ENCODE measurements at places on chromosomes 5 and 9.
A peak's percentile ranks its signal among the peaks of the same experiment; 100 is the strongest.

DNA sequence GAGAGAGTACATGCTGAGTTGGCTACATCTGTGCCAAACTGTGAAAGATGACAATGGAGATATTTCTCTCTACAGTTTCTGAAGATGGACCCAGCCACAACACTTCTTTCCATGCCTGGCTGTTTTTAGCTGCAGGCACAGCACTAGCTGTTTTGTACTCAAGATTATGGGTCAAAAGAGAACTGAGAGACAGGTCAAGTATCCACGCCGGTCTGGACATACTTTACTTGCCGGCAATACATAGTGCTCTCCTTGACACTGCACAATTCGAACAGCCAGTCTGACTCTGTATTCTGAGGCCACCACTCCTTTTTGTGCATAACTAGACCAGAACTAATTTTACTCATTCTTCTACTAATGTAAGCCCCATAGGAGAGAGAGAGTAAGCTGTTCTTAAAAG is 2.6 kb downstream of the PRLR start:
- no peak for DNase-seq

DNA sequence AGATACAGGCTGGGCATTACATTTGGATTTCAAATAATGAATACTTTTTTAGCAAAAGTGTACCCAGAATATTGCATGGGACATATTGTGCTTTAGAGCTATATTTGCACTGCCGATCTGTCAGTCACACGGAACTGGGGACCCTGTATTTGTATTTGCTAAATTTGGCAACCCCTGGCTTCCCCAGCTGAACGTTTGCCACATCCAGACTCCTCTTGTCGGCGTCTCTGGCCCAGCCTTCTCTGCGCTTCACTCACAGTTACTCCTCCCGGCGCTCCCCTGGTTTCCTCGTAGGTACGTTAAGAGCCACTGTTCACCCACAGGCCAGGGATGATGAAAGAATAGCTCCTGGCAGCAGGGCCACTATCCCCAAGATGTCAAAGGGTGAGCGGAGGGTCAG is 58.7 kb downstream of the NSUN2 start:
- DNase-seq, result no peak

GRCh38 chr9:68991457-68991856 is 22.5 kb downstream of the PRKACG start:
- no peak for DNase-seq

DNA sequence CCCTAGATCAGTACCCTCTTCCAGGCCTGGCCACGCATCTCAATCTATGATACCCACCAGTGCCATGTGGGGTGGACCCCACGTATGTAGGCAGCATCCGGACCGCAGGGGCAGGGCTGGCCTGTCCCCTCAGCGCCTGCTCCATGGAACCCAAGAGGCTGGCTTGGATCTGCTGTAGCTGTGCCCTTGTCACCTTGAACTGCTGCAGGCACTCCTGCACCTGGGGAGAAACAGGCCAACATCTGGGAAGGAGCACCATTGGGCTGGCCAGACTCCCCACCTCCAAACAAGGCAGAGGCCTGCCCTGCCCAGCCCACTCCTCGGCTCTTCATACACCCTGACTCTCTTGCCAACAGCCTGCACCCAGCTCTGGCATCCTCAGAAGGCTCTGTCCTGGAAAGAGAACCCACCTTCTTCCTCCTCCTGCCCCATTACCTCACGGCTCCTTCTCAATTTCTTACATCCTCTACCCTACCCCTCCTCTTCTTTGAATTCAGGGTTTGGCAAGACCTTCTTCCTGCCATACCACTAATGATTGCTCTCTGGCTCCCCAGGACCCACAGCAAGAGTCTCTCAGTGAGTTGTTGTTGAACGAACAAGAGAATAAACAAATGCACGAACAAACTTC is 7.7 kb downstream of the HK3 start:
- DNase-seq, result no peak

DNA sequence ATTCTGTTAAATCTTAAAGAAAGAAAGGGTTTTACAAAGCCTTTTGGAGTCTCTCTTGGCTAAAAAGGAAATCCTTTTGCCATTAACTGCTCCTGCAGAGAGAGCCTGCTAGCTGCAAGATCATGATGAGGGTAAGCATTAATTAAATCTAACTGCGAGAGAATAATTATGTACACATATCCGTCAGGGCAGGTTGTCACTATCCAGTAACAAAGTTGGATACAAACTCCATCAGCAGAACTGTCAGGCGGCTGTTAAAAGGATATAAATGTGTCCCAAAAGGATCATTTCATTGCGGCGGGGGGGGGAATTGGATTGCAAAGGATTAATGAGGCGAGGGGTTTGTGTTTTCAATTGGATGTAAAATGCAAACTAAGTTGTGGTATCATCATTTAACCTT is 289.3 kb downstream of the ASTN2 start:
- no peak for DNase-seq

DNA sequence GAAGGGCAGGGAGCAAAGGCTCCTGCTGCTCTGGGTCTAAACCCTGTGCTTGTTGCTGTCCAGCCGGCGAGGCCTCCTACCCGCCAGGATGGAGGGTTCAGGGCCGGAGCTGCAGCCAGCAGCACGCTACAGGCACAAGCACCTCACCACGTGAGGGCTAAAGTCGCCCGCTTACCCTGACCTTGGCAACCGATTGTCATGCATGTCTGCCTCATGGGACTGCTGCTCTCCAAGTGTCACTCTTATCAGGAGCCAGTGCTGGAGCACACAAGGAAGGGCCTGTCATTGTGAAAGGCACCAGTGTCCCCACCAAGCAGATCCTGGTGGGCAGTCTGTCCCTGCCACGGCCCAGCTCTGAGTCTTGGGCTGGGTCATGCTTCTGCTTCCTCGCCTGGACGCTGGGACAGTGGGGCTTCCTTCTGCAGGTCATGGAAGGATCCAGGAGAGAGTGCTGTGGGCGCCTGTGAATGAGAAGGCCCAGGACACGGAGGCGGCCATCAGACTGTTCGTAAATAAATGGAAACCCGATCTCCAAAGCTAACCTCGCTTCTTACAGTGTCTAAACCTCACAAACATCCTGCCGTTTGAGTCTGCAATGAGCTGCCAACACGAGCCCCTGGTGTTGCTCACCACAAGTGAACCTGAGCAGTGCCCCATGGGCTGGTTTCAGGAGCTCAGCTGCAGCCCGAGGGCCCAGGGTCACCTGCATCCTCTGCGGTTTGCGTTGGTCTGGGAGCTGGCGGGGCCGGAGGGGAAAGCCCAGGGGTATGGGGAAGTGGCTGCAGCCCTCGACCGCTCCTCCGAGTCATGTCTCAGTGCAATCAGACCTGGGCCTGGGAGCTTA is 58.2 kb upstream of the RXRA start:
- DNase-seq, result peak; percentile 56

DNA sequence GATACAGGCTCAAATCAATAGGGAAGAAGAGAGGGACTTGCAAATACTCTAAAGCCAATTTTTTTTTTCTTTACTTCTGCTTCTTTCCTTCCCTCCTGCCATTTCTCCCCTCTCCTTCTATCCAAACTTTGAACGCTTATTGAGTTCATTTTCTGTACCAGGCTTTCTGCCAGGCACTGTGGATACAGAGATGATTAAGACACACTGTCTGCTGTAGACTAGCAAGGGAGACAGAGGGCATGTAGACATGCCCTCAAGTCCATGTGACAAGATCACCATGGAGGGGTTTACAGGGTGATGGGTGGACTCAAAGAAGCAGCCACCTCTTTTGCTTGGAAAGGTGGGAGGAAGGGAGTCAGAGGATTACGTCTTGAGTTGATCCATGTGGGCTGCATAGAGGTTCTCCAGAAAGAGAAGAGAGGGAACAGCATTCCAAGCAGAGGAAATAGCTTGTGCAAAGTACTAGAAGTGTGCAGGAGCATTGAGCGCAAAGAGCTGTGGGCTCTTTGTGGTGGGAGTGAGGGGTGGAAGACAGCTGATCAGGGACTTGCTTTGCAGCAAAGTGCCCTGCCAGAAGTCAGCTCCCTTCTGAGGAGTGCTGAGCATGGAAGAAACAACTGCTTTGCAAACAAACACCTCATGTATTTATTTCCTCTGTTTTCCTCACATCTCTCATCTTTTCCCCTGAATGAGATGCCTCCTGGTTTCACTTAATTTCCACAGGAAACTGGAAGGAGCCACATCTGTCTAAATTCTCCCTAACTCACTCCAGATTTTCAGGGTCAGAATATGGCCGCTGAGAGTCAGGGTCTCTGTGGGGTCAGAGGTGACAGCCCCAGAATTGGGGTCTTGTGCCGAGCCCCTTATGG is 64.4 kb upstream of the COL15A1 start:
- DNase-seq, result no peak

DNA sequence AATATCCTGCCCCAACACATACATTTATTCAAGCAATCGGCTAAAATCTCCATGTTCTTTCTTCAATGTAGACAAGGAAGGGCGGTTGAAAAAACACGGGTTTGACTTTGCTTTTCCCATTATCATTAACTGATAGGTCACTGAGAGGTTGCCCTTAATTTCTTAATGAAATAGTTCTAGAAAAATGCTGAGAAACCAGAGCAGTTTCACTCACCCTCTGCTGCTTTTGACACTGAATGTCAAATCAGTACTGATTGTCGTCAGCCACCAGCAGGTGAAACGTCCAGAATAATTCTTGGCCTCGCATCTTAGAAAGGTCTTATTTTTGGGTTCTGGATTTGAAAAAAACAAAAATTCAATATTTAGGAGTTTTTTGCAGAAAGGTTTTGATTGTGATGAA is 8.1 kb downstream of the IL12B start:
- DNase-seq, result no peak

GRCh38 chr5:25448190-25448621 is 803.4 kb upstream of the CDH10 start:
- no peak for DNase-seq

Measured in GM18507 (cell line).